CD4-positive, alpha-beta T cell treated with Interleukin-12 subunit alpha and Interleukin-12 subunit beta, for 1 hour (primary cell): ENCODE measurements at places on chromosomes 3 and 15.

DNA sequence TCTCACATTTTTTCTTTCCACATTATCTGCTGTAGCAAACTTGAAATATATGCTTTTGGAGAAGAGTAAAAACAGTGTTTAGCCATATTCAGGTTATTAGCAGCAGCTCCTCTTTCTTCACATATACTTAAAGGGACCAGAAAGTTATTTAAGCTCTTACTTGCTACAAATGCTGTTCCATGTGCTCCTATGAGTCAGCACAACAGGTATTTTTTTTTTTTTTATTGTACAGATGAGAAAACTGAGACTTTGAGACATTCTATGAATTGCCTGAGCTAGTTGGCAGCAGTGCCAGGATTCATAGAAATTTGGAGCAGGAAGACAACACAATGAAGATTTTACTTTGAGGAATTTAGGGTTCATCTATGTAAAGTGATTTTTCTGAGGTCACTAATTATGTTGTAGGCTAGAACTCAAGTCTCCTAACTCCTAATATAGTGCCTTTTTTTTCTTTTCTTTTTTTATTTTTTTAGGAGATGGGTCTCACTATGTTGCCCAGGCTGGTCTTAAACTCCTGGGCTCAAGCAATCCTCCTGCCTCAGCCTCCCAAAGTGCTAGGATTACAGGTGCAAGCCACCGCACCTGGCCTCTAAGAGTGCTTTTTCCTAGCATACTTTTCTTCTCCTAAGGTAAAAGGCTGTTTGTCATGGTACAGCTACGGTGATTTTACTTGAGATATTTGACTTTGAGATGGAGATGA is 23.6 kb downstream of the SETD5 start:
- DNase-seq: no peak

DNA sequence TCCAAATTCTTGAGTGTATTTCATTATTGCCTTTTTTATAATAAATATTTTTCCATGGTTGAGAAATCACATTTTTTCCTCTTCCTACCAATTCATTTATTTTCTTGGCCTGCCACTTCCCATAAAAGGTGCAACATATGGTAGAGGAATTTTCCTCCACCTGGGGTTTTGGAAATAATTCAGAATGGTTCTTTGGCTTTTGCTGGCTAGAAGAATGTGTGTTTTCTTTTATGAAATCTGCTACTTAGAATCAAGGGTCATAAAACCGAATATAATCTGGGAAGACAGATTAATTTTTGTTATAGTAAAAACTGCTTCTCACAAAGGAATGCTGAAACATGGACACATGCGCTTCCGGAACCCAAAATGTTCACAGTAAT is 54.0 kb upstream of the POMGNT2 start:
- no peak for DNase-seq

GRCh38 chr15:92878593-92879053 is 21.5 kb upstream of the CHD2 start:
- DNase-seq: no peak

DNA sequence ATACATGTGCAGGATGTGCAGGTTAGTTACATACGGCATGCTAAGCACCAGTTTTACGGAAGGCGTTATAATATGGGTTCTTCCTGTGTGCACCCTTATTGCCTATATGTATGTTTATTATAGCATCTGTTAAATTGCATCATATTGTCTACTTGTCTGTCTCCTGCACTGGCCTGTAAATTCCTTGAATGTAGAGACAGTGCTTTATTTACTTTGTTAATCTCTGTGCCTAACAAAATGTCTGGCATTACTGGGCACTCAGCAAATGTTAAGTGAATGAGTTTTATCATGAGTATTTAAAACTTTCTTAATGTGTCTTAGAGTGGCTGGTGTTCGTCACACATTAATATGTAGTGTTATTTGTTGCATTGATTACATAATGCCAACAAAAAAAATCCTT is 23.8 kb downstream of the MGA start:
- no peak for DNase-seq

DNA sequence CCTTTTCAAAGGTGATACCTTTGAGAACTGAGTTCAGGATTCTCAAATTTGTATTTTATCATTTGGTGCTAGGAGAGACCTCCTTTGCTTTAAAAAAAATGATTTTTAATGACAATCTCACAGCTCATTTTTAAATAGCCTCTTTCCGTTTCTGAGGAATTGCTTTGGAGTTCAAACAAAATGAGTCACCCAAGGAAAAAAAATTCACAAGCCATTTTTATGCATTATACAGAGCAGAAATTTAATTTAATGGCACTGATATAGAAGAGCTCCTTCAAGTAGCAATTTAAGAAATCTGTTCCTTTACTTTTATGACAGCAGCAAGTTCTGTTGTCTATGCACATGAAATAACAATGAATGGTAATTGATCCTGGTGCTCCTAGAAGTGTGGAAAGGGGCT is 337.9 kb upstream of the KCNMB2 start:
- no peak for DNase-seq

DNA sequence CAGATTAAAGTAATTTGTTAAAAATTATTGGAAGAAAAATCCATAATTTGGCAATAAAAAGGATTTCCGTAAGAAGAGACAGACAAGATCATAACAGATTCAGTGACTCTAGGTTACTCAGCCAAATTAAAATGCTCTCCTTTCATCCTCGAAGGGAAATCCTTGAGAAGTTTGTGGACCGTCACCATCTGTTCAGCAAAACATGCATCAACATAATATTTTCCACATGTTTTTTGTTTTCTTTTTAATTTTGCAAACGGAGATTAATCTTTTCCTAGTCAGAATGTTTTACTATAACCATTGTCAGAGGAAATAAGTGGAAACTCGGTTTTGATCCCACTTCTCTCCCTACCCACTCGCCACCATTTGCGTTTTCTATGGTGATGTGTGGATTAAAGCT is 128.3 kb downstream of the TMCO5A start:
- no peak for DNase-seq

DNA sequence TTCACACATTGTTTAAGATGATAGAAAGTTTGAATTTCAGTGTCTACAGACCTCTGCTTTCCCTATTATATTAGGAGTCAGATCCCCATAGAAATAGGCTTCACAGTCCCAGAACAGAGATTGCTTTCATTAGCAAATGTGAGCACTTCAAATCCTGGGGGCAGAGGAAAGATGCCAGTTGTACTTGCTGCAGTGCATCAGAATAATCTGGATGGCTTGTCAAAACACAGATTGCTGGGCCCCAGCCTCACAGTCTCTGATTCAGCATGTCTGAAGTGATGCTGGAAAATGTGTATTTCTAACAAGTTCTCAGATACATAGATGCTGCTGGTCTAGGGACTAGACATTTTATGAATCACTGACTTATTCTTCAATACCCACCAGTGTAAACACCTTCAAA is 375.2 kb downstream of the FGF12 start:
- no peak for DNase-seq

GRCh38 chr15:95910643-95911212 is 419.8 kb upstream of the NR2F2 start:
- no peak for DNase-seq

DNA sequence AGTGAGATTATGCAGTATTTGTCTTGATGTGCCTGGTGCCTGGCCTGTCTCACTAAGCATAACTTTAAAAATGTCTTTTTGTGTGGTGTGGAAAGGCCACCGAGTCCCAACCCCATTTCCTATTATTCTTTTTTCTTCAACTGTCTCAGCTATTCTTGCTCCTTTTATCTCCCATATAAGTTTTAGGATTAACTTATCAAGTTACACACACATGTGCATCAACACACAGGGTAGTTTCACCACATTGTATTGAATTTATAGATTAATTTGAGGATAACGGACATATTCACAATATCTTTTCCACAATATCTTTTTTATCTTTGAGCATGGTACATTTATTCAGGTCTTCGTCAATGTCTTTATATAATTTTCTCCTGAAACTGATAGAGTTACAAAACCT is 127.6 kb downstream of the RYR3 start:
- no peak for DNase-seq

DNA sequence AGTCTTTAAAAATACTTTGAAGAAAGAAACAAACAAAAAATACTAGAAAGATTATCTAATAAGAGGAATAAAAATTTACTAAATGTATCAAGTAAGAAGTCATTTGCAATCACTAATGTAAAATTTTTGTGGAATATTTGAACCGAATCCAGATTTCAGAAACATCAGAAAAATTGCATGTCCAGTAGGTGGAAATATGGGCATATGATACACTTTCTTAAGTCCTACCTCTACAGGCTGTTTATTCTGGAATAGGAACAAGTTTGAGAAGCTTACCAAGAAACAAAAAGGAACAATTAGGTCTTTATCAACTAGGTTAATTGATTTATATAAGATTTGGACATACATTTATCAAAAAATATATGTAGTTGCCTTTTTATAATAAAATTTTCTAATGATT is 292.9 kb upstream of the ROBO1 start:
- DNase-seq: no peak

DNA sequence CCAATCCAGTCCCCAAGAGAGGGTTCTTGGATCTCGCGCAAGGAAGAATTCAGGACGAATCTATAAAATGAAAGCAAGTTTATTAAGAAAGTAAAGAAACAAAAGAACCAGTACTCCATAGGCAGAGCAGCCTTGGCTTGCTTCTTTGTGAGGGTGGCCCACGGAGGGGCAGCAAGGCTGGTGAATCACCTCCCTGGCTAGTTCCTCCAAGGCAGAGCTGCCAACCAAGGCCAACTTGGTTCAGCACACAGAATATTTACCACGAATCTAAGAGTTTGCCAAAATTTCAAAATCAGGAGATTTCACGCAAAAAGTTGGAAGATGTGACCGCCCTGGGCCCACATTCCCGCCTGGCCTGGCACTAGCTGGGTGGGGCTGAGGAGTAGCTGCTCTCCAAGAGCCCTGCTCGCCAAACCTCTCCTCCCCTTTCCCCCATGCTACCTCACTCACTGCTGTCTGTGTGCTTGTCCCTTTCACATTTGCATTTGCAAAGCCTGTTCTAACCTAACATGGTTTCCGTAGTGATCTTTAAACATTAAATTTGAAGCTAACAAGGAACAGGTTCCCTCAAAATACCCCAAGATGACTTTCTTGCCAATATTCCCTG is 26.2 kb upstream of the DCUN1D1 start:
- DNase-seq: no peak

DNA sequence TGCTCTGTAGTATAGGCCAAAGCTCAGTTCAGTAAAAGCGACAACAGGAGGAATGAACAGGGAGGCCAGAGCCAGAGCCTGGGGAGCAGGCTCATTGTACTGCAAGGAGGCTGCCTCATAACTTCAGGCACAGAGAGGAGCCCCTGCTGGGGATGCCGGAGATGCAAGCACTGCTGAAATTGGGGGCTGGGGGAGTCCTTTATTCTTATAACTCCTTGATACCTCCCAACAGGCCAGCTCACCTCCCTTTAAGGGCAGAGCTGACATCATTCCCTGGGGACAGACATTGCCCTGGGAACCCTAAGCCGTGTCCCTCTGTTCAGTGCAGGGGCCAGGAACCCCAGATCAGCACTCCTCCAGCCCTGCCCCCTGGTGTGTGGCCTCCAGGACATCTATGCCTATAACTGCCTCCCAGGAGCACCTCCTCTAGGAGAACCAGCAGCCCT is 83.8 kb upstream of the MRPS22 start:
- DNase-seq: no peak

GRCh38 chr3:10263646-10264363 is 15.5 kb downstream of the TATDN2 start:
- DNase-seq: peak; percentile 73

DNA sequence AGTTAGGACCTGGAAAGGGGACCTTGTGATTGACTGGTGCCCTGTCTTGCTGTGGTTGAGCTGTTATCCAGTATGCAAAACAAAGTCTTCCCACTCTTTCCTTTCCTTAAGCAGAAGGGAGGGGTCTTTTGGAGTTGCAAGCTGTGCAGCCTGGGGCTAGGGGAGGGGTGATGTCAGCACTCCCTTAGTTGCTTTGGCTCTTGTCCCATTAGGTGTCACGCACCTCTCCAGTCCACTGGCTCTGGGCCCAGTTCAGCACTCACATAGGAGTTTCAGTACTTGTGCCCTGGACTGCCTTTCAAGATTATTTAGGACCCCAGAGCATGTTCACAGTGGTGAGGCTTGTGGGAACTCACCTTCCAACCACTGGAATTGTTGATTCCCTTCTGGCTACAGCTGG is 238.5 kb downstream of the DOCK3 start:
- no peak for DNase-seq

DNA sequence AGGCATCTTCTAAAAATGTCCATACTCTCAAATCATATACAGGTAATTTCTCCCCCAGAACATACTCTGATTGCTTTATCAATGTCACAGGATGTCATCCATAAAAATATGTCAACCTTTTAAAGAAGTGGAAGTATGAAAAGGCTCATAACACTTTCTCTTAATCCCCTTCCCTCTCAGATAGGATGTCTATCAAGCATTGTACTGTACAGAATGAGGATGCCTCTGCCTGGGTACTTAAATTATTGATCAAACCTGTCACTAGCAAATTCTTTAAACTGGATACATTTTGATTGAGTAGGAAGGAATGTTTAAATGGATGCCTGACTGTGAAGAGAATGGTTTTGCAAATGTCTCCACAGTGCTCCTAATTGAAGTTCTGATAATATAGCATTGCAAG is 168.7 kb downstream of the EPHA3 start:
- DNase-seq: no peak

DNA sequence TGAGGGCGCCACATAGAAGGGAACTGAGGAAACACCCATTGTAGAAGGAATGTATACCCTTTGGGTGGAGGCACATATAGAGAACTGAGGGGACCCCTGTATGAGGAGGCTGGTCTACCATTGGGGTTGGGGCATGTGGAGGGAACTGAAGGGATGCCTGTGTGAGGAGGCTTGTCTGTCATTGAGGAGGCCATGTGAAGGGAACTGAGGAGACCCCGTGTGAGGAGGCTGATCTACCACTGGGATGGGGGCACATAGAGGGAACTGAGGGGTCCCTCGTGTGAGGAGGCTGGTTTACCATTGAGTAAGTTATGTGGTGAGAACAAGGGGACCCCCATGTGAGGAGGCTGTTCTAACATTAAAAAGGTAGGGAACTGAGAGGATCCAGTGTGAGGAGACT is 156.1 kb downstream of the FBLN2 start:
- DNase-seq: no peak

DNA sequence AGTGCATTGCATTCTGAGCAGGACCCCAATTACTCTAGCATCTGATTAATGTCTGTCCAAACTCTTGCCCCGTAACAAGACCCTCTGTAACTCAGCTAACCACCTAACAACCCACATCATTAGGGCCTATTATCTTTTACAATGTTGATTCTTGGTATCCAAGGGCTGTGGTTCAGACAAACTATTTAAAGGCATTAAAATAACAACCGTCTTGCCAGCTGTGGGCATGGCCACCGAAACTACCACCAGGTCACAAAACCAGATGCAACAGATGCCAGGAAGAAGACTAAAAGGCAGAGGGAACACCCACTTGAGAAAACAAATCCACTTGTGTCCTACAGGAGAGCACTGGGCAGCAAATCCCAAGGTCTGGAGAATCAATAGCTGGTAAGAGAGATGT is 262.9 kb downstream of the ERC2 start:
- no peak for DNase-seq

DNA sequence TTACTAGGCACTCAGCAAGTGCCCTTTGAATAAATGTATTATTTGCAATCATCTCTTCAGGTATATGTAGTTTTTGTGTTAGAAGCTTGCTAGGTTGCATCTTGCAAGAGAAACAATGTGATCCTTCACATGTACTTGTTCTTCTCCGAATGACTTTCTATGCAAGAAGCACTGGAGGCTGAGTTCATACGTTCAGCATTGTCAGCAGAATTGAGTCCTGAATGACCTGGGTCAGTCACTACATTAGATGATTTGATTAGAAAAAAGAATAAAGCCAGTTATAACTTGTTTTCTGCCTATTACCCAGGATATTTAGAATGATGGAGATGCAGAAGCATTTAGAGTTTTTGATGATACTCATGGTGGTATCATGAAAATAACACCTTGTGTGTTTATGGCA is 479.1 kb upstream of the TPRG1 start:
- DNase-seq: no peak

- DNase-seq: no peak
Observed at GRCh38 chr15:80367661-80368060, 36.5 kb upstream of the ARNT2 start.
